ENCODE measurements at places on chromosomes 1 and 21. TPM values are rescaled to one million over a fixed set of nuclear protein-coding genes. Genes with fewer than 3 reads are reported as not detected.

Gene OLIG2
- not detected for total RNA-seq

Gene EIF2D
- 82.7 TPM for total RNA-seq

Gene KRTAP21-2
- not detected for total RNA-seq

Gene CAMSAP2
- total RNA-seq = 3.1 TPM

Gene CLCNKB
- not detected for total RNA-seq

Gene LCE1C
- total RNA-seq = not detected

DNA sequence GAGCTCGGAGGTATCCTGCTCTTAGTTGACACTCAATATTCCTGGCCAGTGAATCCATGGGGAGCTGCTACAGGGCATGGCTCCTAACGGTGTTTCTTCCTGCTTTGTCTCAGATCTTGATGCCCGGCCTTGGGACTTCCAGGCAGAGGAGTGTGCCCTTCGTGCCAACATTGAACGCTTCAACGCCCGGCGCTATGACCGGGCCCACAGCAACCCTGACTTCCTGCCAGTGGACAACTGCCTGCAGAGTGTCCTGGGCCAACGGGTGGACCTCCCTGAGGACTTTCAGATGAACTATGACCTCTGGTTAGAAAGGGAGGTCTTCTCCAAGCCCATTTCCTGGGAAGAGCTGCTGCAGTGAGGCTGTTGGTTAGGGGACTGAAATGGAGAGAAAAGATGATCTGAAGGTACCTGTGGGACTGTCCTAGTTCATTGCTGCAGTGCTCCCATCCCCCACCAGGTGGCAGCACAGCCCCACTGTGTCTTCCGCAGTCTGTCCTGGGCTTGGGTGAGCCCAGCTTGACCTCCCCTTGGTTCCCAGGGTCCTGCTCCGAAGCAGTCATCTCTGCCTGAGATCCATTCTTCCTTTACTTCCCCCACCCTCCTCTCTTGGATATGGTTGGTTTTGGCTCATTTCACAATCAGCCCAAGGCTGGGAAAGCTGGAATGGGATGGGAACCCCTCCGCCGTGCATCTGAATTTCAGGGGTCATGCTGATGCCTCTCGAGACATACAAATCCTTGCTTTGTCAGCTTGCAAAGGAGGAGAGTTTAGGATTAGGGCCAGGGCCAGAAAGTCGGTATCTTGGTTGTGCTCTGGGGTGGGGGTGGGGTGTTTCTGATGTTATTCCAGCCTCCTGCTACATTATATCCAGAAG is 16.7 kb downstream of the ALX3 start:
- H3K4me1 ChIP-seq = no peaks in the 10 kb centered on the region
- peak; percentile 53 for DNase-seq
- peaks cover 65% of the 10 kb centered on the region for H3K36me3 ChIP-seq
- H3K4me3 ChIP-seq = no peak overlapping the region
- no peaks in the 10 kb centered on the region for H3K27me3 ChIP-seq

DNA sequence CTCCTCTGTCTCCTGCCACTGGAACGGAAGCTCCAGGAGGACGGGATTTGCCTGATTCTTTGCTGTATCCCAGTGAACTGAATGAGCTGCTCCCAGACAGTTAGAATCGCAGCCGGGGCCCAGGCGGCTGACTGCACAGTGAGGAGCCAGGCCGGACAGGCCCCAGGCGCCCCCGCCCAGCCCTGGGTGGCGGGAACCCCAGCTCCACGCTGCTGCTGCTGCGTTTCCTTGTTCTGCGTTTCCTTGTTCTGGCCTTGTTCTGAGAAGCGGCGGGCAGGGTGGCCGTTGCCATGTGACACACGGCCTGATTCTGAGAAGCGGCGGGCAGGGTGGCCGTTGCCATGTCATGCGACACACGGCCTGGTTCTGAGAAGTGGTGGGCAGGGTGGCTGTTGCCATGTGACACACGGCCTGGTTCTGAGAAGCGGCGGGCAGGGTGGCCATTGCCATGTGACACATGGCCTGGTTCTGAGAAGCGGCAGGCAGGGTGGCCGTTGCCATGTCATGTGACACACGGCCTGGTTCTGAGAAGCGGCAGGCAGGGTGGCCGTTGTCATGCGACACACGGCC is 56.2 kb downstream of the SLC37A1 start:
- H3K27ac ChIP-seq = no peak overlapping the region
- no peaks in the 10 kb centered on the region for H3K27me3 ChIP-seq
- no peaks in the 10 kb centered on the region for H3K36me3 ChIP-seq
- DNase-seq = no peak

DNA sequence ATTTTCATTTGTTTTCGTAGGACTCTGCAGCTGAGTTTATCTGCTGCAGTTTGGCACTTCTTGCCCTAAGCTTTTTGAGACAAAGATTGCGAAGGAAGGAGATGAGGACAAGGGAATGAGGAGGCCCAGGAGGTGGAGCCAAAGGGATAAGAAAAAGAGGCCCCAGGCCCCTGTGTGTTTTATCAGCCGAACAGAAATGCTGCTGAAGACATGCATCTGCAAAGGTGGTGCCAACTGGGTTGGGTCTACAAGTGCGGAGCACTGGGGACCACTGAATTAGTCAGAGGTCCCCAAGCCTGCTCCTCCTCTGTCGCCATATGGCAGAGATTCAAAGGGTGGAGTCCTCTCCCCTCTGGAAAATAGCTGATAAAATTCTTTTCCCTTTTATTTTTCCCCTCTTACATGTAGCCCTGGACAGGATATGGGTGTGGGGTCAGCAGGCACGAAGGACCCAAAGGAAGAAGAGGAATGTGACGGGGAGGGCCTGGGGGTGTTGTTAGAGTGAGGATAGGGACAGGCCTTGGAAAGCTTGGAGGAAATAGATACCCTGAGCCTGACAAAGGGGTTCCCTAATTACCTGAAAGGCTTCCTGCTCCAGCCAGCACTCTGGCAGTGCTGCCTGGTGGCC is 2.7 kb downstream of the CD34 start:
- no peaks in the 10 kb centered on the region for H3K36me3 ChIP-seq
- H3K27ac ChIP-seq = no peak overlapping the region
- H3K4me3 ChIP-seq = no peak overlapping the region

- H3K27me3 ChIP-seq = no peaks in the 10 kb centered on the region
- DNase-seq = no peak
- H3K4me1 ChIP-seq = no peaks in the 10 kb centered on the region
- no peak overlapping the region for H3K4me3 ChIP-seq
- H3K27ac ChIP-seq = no peak overlapping the region
These were observed 24.9 kb downstream of the AHCTF1 start for GRCh38 chr1:246906833-246907232.

GRCh38 chr1:171140401-171140800 is 44.7 kb upstream of the FMO2 start:
- no peak overlapping the region for H3K4me3 ChIP-seq
- no peak for DNase-seq
- H3K27ac ChIP-seq = no peak overlapping the region
- no peaks in the 10 kb centered on the region for H3K4me1 ChIP-seq
- H3K36me3 ChIP-seq = no peaks in the 10 kb centered on the region
- H3K27me3 ChIP-seq = no peaks in the 10 kb centered on the region

- peak overlapping the region; percentile 10 for H3K4me3 ChIP-seq
- peaks cover 20% of the 10 kb centered on the region for H3K27me3 ChIP-seq
- H3K27ac ChIP-seq = no peak overlapping the region
- no peaks in the 10 kb centered on the region for H3K36me3 ChIP-seq
These were observed 7.7 kb downstream of the PADI1 start for GRCh38 chr1:17212487-17213121.

GRCh38 chr1:115475252-115475651 is 137.2 kb upstream of the NGF start:
- no peaks in the 10 kb centered on the region for H3K27me3 ChIP-seq
- no peak overlapping the region for H3K27ac ChIP-seq
- H3K36me3 ChIP-seq = no peaks in the 10 kb centered on the region
- no peak overlapping the region for H3K4me3 ChIP-seq
- H3K4me1 ChIP-seq = no peaks in the 10 kb centered on the region

DNA sequence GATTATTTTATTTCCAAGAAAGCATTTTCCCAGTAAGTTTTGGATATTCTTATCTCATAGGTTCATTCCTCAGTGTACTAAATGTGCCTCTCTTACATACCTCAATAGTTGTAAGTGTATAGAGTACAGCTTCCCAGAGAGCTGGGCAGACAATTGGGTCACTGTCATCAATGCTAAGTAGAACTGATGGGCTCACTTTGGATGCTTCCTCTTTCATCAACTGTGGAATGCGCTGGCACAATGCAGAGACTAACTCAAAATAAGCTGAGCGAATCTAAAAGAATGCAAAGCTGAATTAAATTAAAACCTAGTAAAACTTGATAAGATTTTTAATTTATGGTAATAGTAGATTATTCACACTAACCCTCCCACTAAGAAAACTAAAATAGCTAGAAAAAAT is 21.5 kb downstream of the LTN1 start:
- no peaks in the 10 kb centered on the region for H3K4me1 ChIP-seq
- H3K4me3 ChIP-seq = no peak overlapping the region
- no peaks in the 10 kb centered on the region for H3K27me3 ChIP-seq
- peaks cover 39% of the 10 kb centered on the region for H3K36me3 ChIP-seq
- DNase-seq = no peak
- no peak overlapping the region for H3K27ac ChIP-seq

DNA sequence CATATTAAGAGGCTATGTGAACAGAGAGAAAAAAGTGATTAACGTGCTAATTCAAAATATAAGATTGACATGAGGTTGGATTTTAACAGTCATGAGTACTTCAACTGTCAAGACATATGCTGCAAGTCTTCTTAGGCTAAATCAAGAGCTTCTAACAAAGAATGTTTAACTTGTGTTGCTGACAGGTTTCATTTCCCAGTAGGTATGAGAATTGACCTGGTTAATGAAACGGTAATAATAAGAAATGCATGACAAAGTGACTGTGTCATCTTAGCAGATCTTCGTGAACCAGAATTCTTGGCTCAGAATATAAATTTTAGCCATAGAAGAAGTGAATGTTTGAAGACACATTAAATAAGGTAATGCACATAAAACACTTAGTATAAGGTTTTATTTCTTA is 132.6 kb upstream of the PTGFR start:
- H3K36me3 ChIP-seq = no peaks in the 10 kb centered on the region
- H3K4me3 ChIP-seq = no peak overlapping the region
- DNase-seq = no peak

DNA sequence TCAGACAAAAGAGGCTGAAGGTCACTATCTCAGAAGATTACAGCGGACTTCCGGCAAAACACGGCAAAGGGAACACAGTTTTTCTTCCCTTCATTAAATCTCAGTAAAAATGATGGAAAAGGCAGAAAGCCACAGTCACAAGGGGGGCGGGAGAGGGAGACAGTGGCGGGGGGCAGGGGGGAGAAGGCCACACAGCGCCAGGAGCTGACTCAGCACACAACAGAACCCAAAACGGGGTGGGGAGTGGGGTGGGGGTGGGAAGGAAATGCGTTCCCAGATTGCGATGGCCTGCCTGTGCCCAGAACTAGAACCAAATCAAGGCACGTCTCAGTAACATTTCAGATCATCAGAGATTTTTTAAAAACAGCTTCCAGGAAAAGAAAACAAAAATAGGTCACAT is 13.4 kb downstream of the CFAP74 start:
- DNase-seq = no peak

GRCh38 chr1:110425612-110426152 is 18.2 kb upstream of the LAMTOR5 start:
- H3K4me3 ChIP-seq = no peak overlapping the region

DNA sequence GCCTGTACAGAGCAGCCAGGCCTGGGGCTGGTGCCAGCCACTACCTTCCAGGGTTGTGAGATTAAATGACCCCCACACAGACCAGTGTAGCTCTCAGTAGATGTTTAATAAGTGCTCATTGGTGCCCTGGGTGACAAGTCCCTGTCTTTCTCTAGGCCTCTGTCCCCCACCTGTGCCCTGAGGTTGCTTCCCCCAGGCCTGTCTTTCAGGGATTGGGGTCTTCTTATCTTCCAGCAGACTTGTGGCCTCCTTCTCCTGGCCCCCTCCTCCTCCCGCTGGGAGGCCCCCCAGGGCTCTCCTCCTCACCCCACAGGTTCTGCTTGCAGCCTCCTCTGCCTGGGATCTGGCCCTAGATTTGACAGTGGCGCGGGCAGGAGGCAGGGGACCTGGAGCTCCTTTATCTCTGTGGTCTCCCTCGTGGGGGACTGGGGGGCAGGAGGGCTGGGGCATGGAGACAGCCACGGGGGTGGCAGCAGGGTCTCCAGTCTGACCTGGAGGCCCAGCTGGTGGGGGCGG is 40.3 kb downstream of the EPHA2 start:
- H3K4me3 ChIP-seq = no peak overlapping the region
- H3K4me1 ChIP-seq = no peaks in the 10 kb centered on the region
- no peaks in the 10 kb centered on the region for H3K27me3 ChIP-seq
- H3K27ac ChIP-seq = no peak overlapping the region
- DNase-seq = no peak

DNA sequence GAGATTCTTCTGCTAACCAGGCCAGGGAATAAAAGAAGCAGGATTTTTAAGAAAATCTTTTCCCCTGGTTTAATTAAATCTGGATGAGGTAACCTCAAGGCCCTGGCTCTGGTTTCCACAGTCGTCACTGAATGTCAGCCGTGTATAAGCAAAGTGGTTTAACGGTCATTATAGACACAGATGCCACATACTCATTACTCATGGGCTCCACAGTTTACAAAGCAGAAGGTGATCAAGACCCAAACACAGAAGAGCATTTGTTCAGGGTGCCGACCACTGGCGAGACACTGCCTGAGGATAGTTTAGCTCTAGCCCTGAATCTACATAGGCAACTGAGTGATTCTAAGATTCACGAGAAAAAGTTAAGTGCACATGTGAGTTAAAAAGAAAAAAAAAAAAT is 27.8 kb upstream of the RAP1GAP start:
- H3K36me3 ChIP-seq = peaks cover 44% of the 10 kb centered on the region
- no peak overlapping the region for H3K4me3 ChIP-seq
- no peak overlapping the region for H3K27ac ChIP-seq
- no peak for DNase-seq

GRCh38 chr1:181430015-181430885 is 53.1 kb upstream of the CACNA1E start:
- no peak overlapping the region for H3K27ac ChIP-seq
- H3K4me3 ChIP-seq = no peak overlapping the region
- H3K36me3 ChIP-seq = no peaks in the 10 kb centered on the region
- no peak for DNase-seq

GRCh38 chr1:152533327-152533938 is 19.2 kb downstream of the CRCT1 start:
- H3K27ac ChIP-seq = no peak overlapping the region
- H3K36me3 ChIP-seq = no peaks in the 10 kb centered on the region
- H3K4me3 ChIP-seq = no peak overlapping the region
- DNase-seq = no peak
- H3K4me1 ChIP-seq = no peaks in the 10 kb centered on the region

DNA sequence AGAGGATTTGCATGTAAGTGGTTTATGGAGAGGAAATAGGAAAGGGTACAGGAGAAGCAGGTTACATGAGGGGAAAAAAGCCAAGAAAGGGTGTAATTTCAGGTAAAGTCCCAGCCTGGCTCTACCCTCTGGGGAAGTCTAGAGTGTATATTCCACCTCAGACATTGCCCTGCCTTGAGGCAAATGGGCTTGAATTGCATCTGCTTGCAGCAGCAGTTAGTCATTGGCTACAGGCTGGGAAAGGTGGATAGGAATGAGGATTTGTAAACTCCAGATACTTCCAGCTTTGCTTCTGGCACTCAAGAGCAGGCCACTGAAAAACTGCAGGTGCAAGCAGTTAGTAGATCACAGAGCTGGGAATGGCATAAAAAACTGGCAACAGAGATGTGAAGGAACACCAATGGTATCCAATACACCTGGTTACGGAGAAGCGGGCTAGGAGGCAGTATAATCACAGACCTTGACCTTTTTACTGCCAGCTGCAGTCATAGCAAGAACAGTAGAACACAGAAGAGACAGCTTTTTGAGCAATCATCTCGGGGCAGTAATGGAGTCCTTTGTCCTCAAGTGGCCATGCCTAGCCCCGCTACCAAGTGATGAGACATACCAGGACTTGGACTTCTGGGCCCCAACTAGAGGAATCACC is 226.9 kb upstream of the NRIP1 start:
- no peaks in the 10 kb centered on the region for H3K4me1 ChIP-seq
- no peak for DNase-seq
- H3K27ac ChIP-seq = no peak overlapping the region
- no peak overlapping the region for H3K4me3 ChIP-seq
- no peaks in the 10 kb centered on the region for H3K36me3 ChIP-seq
